Stimulated activated CD4-positive, alpha-beta T cell treated with anti-CD3 and anti-CD28 coated beads, TNF-alpha, amount 100 ng/mL, for 4 hours (primary cell): ENCODE measurements at places on chromosomes 1 and 21.
A peak's percentile ranks its signal among the peaks of the same experiment; 100 is the strongest.

DNA sequence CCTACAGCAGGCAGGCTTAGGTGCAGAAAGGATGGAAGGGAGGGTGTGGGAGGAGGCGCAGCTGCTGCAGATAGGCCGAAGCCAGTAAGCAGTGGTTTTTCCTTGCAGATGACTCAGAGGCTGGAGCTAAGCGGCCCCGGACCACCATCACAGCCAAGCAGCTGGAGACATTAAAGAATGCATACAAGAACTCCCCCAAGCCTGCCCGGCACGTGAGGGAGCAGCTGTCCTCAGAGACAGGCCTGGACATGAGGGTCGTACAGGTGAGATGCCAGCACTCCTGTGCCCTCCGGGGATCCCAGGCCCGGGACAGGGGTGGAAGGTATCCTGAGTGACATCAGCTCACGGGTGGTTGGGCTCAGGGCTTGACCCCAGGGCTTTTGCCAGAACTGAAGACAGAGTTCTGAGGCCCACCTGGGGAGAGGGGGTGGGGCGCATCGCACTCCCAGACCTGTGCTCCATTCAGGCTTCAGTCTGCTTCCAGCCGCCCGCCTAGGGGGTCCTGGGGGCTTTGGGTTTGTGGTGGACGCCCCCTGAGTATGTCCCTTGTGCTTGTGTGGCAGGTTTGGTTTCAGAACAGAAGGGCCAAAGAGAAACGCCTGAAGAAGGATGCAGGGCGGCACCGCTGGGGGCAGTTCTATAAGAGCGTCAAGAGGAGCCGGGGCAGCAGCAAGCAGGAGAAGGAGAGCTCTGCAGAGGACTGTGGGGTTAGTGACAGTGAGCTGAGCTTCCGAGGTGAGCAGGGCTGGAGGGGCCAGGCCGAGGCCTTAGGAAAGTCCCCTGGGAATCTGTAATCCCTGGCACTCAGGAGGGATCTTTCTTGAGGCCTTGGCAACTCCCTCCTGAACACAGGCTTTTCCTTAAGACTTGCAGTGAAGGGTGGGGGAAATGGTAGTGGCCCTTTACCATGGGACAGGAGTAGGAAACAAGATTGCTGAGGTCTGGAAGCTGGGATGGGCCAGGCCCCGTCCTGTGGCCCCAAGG lies 41.5 kb downstream of the LHX4 start:
- DNase-seq, result no peak

DNA sequence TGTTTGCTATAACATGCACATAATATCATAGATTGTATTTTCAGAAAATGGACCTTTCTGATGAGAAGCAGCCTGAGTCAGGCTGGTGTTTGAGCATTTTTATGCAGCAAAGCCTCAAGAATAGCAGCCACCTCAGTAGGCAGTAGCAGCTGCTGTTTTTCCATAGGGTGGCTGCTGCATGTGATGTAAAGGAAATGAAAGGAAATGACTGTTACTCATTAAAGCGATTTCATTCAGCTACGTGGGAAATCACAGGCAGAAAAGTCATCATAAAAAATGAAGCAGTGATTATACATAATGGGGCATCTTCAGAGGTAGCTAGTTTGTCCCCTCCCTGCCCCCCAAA lies 110.4 kb downstream of the PATJ start:
- no peak for DNase-seq

GRCh38 chr1:84493747-84494146 lies 12.4 kb upstream of the SPATA1 start:
- DNase-seq, result no peak

DNA sequence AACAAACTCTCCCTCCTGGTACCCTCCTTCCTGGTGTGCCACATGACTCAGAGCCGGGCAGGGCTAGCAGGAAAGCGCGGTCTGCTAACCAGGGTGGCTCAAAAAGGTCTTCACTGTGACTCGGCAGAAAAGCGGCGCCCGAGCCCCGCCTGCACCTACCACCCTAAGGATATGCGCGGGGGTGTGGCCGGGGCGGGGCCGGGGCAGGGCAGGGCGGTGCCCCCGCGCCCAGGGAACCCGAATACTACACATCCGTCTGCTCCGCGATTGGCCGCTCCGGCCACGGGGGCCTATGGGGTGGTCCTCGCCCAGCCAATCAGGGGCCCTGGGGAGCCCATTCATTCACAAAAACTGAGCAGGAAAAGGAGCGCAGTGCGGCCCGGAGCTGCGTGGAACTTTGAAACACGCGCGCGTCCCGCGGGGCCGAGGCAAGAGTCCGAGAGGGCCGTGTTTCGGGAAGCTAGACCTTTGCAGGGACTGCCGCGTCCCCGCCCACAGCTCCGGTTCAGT lies 1.7 kb downstream of the LRP8 start:
- peak; percentile 92 for DNase-seq

DNA sequence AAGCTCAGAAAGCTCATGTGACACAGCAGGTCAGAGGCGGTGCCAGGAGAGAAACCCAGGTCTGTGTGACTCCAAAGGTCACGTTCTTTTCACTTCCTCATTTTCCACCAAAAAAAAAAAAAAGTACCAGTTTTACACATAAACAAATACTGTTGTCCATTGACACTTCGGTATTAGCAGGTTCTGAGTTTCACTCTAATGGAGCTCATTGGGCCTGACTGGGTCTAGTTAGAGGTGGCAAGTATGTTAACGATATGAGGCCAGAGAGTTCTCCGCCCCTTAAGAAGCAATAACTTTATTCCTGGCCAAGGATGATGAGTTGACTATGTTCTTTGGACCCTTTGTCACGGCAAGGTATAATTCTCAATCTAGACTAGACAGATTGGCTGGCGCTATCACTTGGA lies 30.0 kb upstream of the SDE2 start:
- DNase-seq, result no peak

DNA sequence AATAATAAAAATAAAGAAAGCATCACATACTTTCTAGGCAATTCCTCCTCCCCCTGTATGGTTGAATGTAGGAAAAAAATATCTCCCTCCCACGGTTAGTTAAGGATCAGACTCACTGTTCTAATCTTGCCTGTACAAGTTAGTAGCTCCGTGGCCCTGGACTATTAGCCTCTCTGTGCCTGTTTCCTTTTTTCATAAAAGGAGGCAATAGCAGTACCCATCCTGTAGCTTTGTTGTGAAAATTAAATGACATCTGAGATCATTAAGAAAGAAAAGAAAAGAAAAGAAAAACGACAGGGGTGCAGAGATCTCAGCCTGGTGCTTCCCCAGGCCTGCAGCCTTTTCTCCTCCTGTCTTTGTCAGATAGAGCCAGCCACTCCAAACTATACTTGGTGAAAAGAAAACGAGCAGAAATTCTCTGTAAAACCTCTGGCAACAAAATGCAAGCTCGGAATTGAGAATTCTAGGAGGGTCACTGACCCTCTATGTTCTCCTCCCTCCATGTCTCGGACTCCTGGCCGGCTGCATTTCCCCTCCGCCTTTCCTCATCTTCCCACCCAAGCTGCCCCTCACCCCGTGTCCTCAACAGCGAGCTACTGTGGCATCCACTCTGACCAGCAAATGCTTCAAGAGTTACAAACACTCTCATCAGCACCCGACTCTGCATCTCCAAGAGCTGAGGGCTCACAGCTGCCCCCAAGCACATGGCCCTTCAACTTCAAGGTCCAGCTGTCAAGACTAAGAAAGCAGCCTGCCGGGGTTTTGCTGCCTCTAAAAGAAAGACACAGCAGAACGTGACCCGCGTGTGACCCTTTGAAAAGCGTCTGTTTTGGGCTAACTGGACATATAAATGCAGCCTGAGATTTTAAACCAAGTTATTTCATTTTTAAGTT lies 13.6 kb downstream of the RIPK4 start:
- no peak for DNase-seq

DNA sequence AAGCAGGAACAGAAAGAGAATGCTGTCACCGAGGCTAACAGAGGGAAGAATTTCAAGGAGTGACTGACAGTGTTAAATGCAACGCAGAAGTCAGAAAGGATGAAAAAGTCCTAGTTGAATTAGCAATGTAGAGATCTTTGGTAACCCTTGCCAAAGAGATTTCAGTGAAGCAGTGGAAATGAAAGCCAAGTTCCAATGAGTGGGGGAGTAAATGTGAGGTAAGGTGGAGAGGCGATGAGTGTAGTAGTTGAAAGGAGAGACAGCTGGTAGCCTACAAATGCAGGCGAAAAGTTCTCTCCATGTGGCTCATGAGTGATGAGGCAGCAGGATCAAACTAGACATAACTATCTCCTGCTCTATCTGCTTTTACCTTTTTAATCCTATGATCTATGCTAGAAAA lies 74.6 kb upstream of the IPO9 start:
- no peak for DNase-seq

GRCh38 chr1:239719642-239720258 lies 333.4 kb downstream of the CHRM3 start:
- DNase-seq, result no peak

- DNase-seq, result no peak
These were observed 2.3 kb downstream of the TTC24 start for GRCh38 chr1:156581661-156582387.
